ENCODE measurements at places on chromosomes 3 and 15.

DNA sequence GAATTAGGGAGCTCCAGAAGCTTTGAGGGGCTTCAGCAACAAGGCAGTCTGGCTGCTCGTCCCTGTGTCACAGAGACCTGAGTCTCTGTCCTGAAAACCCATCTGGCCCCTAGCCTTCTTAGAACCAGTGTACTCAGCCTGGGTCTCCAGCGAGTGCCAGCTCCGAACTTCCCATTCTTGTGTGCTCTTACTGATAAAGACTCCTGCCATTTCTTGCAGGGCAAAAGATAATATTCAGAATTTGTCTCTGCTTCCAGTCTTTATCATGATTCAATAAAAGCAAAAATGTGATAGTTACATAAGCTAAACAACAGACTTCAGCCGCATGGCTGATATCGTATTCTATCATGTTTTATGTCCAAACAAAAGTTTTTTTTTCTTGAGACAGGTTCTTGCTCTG, 36.0 kb upstream of the BCL2A1 start:
- no peak for DNase-seq

- DNase-seq: peak; percentile 81
Observed at GRCh38 chr15:66862940-66863335, 160.9 kb downstream of the SMAD6 start.

DNA sequence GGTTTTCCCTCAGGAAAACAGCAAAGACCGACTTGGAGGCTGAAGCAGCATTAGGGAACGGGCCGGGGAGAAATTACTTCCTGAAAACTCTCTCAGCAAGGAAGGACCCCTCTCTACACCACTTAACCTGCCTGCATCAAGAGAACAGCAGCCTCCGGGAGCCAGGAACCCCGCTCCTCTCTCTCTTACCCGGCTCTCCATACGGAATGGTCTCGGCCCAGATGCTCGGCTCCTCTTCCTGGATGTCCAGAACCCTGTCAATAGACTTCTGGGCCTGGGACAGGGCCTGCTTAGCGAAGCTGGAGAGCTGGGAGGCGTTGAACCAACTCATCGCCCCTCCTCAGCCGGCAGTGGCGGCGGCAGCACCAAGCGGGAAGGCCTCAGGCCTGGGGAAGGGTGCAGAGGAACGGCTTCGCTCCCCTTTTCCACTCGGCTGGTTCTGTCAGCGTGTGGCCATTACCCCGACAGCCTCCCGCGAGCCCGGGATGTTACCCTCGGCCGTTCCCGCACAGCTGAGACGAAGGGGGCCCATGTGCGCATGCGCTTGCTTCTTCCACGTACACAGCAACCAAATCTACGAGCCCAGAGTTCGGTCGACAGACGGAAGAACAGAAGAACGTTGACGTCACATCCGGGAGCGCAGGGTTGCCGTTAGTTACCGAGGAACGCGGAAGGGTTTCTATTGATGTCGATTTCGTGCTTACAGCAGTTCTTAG, at the start of gene TMF1:
TSS of gene TMF1 (minus strand) at position 578 of the 716 bp plus-strand sequence. CDS start at position 331, 247 bp downstream.
- DNase-seq: peak; percentile 98

- DNase-seq: peak; percentile 34
Observed at GRCh38 chr3:176867681-176868663, 329.3 kb downstream of the TBL1XR1 start.

DNA sequence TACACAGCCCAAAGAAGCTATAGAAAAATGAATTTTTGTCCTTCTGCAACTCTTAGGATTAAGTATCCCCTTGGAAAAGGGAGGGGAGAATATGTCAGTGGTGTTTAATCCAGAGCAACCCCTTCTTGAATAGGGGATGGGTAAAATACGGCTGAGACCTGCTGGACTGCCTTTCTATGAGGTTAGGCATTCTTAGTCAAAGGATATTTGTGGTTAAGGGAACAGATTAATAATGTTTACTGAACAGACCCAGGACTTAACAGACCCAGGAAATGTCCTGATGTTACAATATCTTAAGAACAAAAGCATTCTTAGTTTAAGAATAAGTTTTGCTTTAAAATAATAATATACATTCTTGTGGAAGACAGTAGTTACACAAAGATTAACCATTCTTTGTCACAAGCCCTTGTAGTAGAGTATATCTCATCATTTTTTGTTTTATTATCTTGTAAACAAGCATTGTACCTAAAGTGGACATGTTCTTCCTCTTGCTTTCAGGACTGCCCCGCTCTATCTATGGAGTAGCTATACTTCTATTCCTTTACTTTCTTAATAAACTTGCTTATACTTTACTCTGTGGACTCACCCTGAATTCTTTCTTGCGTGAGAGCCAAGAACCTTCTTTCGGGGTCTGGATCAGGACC, 43.8 kb upstream of the B3GALNT1 start:
- peak; percentile 7 for DNase-seq

DNA sequence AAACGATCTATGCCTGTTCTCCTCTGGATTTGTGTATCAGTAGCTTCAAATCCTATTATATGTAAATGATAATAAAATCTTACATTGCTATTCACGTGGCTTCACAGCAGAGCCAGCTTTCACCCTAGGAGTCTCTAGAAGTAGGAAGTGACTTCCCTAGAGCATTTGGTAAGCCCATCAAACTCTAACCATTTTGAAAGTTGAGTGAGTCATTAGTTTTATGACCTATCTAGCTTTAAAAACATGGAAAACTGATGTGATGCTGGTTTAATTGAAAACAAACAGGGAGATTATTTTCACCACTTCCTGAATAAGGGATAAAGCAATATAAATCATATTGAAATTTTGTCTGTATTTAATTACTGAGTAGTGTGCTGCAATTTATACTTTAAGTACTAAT, 275.2 kb downstream of the EPHA6 start:
- no peak for DNase-seq

DNA sequence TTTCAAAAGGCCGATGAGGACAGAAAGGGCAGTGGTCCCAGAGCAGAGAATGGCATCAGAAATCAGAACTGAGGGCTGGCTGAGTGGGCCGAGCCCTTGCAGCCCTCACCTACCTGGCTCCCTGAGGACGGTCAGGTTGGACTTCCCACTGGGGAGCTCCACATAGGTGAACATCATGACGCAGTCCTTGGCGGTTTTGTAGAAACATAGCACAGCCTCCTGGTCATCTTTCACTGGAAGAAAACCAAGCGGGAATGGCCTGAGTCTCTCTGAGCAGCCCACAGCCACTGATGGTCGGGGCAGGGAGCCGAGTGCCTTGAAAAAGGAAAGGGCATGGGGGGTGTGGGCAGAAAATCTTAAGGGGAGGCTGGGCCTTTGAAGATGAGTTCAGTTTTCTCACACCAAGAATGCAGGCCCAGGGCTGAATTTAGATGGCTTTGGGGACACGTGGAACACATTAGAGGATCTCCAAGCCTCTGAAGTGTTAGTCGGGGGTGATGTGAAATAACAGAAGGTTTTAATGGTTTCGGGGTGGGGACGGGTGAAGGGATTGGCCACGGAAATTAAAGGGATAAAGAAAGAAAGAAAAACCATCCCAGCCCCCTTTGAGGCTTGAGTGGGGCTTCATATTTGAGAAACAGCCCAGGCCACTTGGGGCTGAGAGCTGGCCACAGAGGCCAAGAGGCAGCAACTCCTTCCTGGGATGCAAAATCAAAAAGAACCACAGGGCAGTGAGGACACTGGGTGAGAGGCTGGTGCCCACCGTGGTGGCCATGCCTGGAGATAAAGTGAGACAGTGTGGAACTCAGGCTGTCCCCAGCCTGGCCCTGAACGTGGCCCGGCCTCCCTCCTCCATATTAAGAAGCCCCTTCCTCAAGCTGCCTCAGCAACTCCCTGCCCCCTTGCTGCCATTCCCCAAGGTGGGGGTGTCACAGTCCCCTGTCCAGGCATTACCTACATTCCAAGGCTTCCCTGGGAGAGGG, 36.2 kb downstream of the UMPS start:
- DNase-seq: no peak

GRCh38 chr3:177108648-177109047, 88.6 kb downstream of the TBL1XR1 start:
- no peak for DNase-seq

DNA sequence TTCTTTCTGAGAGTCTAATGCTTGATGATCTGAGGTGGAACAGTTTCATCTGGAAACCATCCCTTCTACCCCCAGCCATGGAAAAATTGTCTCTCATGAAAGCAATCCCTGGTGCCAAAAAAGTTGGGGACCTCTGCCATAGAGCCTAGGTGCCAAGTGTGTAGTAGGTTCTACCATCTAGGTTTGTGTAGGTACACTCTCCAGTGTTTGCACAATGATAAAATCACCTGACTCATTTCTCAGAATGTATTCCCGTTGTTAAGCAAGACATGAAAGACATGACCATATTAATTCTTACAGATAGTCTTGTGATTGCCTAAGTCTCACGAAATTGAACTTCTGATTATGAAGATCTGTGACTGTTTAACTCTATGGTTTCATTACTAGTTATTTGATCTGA, 68.6 kb downstream of the KAT2B start:
- no peak for DNase-seq
